ENCODE measurements at places on chromosomes 1 and 21.

DNA sequence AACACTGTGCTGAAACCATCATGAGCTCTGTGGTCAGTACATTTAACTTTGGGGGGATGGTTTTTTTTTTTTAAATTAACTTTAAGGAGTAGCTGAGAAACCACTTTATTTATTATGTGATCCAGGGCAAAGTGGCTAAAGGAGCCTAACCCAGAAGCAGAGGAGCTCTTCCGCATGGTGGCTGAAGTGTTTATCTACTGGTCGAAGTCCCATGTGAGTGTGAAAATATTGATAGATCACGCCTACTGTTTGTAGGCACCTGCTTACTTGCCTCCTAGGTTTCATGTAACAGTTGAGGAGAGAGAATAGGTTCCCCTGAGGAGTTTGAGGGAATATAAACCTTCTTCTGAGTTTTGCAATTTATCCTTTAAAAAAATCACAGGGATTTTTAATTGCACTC is 181.4 kb downstream of the ZP4 start:
- no peak for DNase-seq
- H3K27me3 ChIP-seq: no peaks in the 10 kb centered on the region
- no peak overlapping the region for H3K4me3 ChIP-seq

DNA sequence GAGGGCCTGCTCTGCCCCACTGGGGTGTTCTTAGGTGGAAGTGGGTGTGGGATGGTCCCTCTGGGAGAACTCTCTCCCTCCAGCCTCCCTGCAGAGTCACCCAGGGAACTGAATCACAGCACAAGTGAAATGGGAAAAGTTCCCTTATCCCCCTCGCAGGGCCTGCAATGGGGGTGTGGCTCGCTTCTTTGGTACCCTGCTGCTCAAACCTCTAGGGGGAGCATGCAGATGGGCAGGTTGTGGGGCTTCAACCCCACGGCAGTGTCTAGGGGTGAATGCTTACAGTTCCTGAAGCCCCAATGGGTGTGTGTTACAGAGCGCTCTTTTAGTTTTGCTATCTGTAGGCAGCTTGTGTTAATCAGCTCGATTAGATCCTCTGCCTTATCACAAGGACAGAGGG is 59.0 kb upstream of the TINAGL1 start:
- peaks cover 6% of the 10 kb centered on the region for H3K27me3 ChIP-seq
- H3K27ac ChIP-seq: no peak overlapping the region
- H3K4me1 ChIP-seq: no peaks in the 10 kb centered on the region
- no peaks in the 10 kb centered on the region for H3K36me3 ChIP-seq
- no peak for DNase-seq

DNA sequence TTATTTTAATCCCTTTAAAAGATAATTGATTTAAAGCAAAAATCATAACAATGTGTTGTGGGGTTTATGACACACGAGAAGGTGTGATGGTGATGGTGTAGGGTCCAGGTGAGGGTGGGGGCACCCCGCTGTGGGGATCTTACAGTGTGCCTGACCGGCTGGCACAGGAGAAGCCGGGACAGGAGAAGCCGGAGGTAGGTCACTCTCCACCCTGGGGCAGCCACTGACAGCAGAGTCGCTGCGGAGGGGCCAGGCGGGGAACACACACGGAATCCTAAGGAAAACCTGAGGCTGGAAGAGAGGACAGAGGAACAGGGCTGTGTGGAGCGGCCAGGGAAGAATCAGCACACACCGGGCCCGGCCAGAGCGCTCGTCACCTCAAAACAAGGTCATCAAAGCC is 4.3 kb upstream of the LRRC3 start:
- peaks cover 29% of the 10 kb centered on the region for H3K27me3 ChIP-seq
- H3K27ac ChIP-seq: no peak overlapping the region
- no peaks in the 10 kb centered on the region for H3K4me1 ChIP-seq
- H3K4me3 ChIP-seq: no peak overlapping the region
- no peaks in the 10 kb centered on the region for H3K36me3 ChIP-seq

DNA sequence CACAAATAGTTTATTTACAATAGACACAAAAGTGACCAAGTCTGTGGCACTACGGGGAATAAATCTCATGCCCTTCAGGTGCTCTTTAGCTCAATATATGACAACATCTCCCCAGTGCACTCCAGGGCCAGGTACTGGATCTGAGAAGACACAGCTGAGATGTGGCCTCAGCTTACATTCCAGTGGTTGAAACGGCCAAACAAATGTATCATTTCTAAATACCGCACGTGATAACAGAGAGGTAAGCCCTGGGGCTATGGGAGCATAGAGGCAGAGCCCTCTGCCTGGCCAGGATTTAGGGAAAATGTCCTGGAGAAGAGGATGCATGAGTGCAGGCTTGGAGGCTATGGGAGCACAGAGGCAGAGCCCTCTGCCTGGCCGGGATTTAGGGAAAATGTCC is 630.5 kb downstream of the SMYD3 start:
- no peak overlapping the region for H3K27ac ChIP-seq
- no peak for DNase-seq
- no peaks in the 10 kb centered on the region for H3K4me1 ChIP-seq
- no peaks in the 10 kb centered on the region for H3K36me3 ChIP-seq
- H3K27me3 ChIP-seq: no peaks in the 10 kb centered on the region

- H3K4me3 ChIP-seq: no peak overlapping the region
- peaks cover 2% of the 10 kb centered on the region for H3K36me3 ChIP-seq
- DNase-seq: no peak
- H3K4me1 ChIP-seq: peaks cover 20% of the 10 kb centered on the region
These were observed 81.3 kb downstream of the MAST2 start for GRCh38 chr1:45884700-45885099.
